ENCODE measurements at places on chromosomes 3 and 15. TPM values are rescaled to one million over a fixed set of nuclear protein-coding genes. Genes with fewer than 3 reads are reported as not detected.

GRCh38 chr3:108346301-108347227, 50.2 kb downstream of the HHLA2 start:
- no peak for DNase-seq

GRCh38 chr3:127220497-127220896, 27.6 kb downstream of the PRR23E start:
- DNase-seq = no peak

DNA sequence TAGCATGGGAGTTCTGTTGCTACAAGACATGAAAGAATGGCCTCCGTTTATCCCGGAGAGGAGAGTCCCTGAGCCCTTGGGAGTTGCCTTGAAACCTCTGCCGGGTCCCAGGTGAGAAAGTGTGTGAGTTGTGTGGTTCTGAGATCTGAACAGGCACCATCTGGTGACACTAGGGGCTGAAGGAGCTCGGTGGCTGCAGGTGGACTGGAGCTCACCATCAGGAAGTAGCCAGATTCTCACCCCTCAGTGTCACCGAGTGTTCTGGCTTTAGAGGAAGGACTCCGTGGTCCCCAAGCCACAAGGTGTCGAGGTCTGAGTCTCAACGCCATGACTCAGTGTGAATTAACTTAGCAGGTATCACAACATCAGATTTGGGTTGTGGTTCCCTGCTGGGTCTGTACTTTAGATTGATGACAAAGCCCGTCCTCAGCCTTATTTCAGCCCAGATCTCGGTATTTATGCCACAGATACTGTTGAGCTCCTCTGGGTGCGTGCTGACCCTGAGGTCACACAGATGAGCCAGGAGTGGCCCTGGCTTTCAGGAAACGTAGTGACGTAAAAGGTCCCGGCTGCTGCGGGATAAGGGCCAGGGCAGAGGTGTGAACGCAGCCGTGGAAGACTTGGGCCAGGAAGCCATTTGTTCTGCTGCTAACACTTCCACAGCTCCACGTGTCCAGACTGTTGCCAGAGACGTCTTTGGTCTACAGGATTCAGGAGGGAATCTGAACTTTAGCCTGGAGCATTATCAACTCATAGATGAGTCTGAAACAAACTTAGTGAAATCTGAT, 54.4 kb downstream of the PGPEP1L start:
- no peak for DNase-seq

DNA sequence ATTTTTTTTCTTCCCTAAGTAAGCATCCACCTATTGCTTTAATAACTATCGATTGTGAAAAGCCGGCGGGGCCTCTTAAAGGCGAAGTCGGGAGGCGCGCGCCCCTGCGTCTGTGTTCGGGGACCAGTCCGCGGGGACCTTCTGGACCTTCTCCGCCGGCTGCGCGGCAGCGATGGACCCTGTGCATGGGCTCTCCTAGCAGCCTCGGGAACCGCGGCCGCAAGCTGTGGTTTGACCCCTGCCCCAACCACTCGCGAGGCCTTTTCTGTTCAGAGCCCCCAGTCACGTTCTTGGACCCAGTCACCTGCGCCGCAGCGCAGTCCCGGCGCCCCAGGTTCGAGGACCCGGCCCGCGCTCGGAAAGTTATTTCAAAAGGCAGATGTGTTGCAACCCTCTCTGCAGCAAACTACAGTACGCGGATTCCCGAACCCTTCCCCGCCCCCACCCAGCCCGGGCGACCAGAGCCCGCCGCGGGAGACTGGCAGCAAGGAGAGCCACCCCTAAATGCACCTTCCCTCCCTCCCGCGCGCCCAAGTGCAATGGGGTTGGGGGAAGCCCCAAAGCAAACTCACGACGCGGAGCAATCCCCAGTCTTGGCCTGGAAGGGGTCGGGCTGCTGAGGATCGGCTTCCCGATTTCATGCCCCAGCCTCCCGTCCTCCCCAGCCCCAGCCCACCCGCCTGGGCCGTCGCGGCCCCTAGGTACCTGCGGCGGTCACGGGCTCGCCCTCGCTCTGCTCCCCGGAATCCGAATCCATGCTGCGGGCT, 684 bp downstream of the TNFAIP8L3 start:
- DNase-seq = no peak

GRCh38 chr3:97882975-97883598, 61.3 kb downstream of the CRYBG3 start:
- DNase-seq = no peak

GRCh38 chr15:57586661-57587424, 4.9 kb upstream of the MYZAP start:
- DNase-seq = no peak

DNA sequence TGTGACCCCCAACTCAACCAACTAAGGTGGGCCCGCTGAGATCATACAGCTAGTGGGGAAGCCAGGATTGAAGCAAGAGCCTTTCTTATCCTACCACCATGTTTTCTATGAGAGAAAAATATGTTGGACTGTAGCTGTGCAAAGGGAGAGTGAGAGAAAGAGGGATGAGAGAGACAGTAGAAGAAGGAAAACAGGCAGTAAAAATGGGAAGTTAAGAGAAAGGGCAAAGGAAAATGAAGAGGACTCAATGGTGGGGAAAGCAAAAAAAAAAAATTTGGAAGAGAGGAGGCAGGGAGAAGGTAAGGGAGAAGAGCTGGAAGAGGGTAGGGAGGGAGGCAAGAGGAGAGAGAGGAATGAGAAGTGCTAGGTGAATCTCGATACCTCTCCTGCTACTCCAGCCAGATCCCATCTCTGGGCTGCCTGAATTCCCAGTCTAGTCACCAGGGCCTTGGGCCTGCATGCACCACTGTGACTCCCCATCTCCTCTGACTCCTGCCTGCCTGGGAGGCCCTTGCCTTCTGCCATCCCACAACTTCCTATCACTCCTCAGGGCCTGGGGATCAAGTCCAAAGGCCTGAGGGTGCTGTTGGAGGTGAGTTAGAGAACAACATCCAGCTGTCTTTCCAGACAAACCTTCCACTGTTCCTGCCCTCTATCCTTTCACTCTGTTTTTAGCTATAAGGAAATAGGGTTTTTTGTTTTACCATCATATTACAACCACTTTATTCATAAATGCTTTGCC, 15.7 kb downstream of the FAM81A start:
- no peak for DNase-seq

DNA sequence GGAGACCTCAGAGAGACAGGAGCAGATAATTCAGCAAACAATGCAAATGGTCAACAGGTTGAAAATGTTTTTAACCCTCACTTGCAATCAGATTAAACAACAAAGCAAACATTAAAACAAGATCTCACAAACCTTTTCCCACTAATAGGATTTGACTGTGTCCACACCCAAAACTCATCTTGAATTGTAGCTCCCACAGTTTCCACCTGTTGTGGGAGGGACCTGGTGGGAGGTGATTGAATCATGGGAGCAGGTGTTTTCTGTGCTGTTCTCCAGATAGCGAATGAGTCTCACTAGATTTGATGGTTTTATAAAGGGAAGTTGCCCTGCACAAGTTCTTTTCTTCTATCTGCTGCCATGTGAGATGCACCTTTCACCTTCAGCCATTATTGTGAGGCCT, 1.3 kb upstream of the LYSMD4 start:
- no peak for DNase-seq

- no peak for DNase-seq
Measured at GRCh38 chr3:139928708-139929505, 6.1 kb upstream of the CLSTN2 start.

DNA sequence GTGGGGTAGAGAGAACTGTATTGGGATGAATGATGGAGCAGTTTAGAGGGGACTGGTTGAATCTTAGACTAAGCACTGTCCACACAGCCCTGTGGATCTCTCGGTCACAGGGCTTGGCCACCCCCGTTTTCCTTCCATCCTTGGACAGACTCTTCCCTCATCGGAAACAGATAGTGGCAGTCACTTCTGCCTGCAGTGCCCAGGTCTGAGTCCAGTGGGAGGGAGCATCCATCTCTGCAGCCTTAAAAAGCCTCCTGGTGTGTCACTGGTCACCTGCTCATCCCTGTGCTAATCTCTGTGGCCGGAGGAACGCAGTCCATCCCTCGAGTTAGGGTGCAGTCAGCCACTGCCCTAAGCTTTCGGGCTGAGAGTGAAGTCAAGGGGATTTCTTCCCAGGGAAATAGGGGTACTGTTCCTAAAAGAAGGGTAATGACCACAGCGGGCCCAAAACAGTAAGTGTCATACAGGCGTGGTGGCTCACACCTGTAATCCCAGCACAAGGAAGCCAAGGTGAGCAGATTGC, 32.0 kb downstream of the PLA2G4D start:
- no peak for DNase-seq

DNA sequence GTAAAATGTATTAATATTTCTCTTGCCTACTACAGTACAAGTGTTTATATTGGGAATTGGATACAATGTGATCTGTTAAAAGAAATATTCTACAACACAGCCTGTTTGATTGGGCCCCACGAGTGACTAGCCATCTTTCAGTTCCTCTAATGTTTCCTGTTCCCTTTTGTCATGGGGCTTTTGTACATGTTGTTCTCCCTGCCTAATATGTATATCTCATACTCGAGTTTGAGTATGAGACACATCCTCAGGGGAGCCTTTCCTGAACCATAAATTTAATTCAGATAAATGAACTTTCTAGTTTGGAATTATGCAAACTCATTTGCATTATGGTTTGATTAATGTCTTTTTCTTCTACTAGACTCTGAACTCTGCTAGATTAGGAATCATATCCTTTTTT, 65.5 kb downstream of the MEF2A start:
- DNase-seq = no peak

GRCh38 chr3:9255976-9256375, 6.5 kb upstream of the SRGAP3 start:
- no peak for DNase-seq

- peak; percentile 59 for DNase-seq
Measured at GRCh38 chr3:146589899-146590508, 15.1 kb downstream of the PLSCR5 start.

The PTX3 gene
- total RNA-seq = 4.7 TPM

The PDZRN3 gene
- total RNA-seq = 14.1 TPM

The CFAP92 gene
- 2.5 TPM for total RNA-seq

The GOLGA6L7 gene
- not detected for total RNA-seq

The GP5 gene
- total RNA-seq = 0.09 TPM

The IGSF10 gene
- total RNA-seq = 3.9 TPM

The ALG1L2 gene
- 0.91 TPM for total RNA-seq

The DGKG gene
- total RNA-seq = 14.9 TPM

The TM4SF18 gene
- 8.3 TPM for total RNA-seq
